ENCODE measurements at places on chromosomes 1 and 21. TPM values are rescaled to one million over a fixed set of nuclear protein-coding genes. Genes with fewer than 3 reads are reported as not detected.

Gene NCDN
- 11.4 TPM for total RNA-seq

Gene OR14K1
- total RNA-seq, result not detected

Gene TMEM269
- 0.32 TPM for total RNA-seq

Gene DEPDC1
- total RNA-seq, result 4.0 TPM

Gene KIF14
- total RNA-seq, result 2.2 TPM

Gene MPZ
- total RNA-seq, result 0.80 TPM

Gene MCOLN2
- 1.2 TPM for total RNA-seq

Gene RHOU
- total RNA-seq, result 122 TPM

Gene AVPR1B
- not detected for total RNA-seq

Gene KCNC4
- total RNA-seq, result 2.1 TPM

Gene AGL
- 34.2 TPM for total RNA-seq

Gene OR2L8
- total RNA-seq, result not detected

Gene LEMD1
- total RNA-seq, result not detected

Gene RASAL2
- 23.8 TPM for total RNA-seq

Gene PODN
- 2.1 TPM for total RNA-seq

Gene CFAP107
- total RNA-seq, result not detected

Gene PRAMEF14
- total RNA-seq, result not detected

Gene CLCA4
- total RNA-seq, result 0.07 TPM

Gene PRRC2C
- total RNA-seq, result 85.2 TPM

Gene C1orf94
- total RNA-seq, result not detected

Gene KRTAP21-2
- not detected for total RNA-seq

Gene SH2D2A
- 0.60 TPM for total RNA-seq

Gene MAD2L2
- total RNA-seq, result 40.6 TPM

Gene OPRD1
- 0.07 TPM for total RNA-seq

Gene NFASC
- total RNA-seq, result 1.0 TPM

Gene ARHGEF11
- 28.3 TPM for total RNA-seq
